ENCODE measurements at places on chromosomes 5 and 9.

DNA sequence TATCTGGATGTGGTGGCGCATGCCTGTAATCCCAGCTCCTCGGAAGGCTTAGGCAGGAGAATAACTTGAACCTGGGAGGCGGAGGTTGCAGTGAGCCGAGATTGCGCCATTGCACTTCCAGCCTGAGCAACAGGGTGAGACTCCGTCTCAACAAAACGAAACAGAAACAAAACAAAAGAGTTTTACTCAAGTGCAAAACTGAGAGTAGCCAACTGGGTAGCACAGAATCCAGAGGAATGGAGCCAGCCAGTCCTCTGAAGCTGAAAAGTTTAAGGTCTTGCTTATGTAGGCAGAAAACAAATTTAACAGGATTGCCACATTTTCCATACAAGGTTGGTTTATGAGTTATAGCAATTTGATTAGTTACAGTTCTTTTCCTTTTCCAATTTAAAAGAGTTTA, 32.0 kb downstream of the SPIN1 start:
- DNase-seq = no peak

GRCh38 chr5:153308282-153308681, 182.2 kb upstream of the GRIA1 start:
- DNase-seq = no peak

DNA sequence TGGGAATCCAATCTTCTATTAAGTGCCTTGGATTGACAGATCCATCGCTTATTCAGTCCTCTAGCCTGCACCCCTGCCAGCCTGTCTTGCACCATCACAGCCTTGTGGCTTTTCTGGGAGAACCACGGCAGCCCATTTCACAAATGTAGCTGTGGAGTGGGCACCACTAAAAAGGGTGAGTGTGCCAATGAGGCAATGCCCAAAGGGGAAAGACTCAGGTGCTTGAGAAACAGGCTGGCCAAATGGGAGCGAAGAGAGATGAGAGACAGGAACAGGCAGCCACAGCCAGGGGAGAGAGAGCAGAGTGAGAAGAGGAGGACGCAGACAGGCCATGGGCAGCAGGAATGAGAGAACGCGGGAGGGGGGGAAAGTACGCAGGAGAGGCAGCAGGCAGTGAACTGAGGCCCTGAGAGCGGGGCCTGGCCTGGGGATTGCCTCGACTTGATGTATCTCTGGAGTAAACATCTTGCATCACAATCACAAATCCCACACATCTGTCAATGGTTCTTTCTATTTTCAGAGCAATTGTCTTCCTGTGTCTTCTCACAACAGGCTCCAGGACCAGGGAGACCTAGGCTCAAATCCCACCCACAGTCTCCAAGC, 173.1 kb downstream of the SYK start:
- no peak for DNase-seq

GRCh38 chr5:60436518-60436917, 263.4 kb downstream of the DEPDC1B start:
- peak; percentile 33 for DNase-seq

DNA sequence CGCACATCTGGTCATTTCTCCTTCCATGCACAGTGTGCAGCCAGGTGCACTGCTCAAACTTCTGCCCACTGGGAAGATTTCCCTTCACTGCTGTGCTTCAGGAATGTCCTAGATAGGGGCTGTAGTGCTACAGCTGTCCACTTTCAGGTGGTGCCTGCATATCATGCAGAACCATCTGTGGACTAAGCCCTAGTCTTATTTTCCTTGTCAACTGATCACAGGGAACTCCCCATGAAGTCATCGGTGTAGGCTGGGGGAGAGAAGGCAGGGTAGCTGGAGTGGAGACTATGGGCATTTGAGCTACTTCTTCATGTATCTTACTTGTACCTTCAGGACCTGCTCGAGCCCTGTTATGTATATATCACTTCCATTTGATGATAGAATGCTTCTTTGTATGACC, 150.9 kb upstream of the PLCXD3 start:
- no peak for DNase-seq

Data from GM12878 (cell line).